Left lung (tissue), 14 donors: ENCODE measurements at places on chromosomes 11 and 22. TPM values are rescaled to one million over a fixed set of nuclear protein-coding genes. Genes with fewer than 3 reads are reported as not detected.

The LMO1 gene
- polyA plus RNA-seq = 0.27 TPM

The CASP5 gene
- not detected for polyA plus RNA-seq

The PHF21B gene
- polyA plus RNA-seq = 0.86 TPM

The GNAZ gene
- polyA plus RNA-seq = 4.0 TPM

The MMP11 gene
- 10.7 TPM for polyA plus RNA-seq

The OR10G8 gene
- not detected for polyA plus RNA-seq

The SYCE3 gene
- not detected for polyA plus RNA-seq

The HBE1 gene
- 4.2 TPM for polyA plus RNA-seq

The IGLL1 gene
- 0.39 TPM for polyA plus RNA-seq
